Globus pallidus (tissue), 1 donor: ENCODE measurements at places on chromosomes 13 and 19.
A peak's percentile ranks its signal among the peaks of the same experiment; 100 is the strongest.

- DNase-seq, result no peak
Observed at GRCh38 chr19:48363500-48363809, 285 bp downstream of the TMEM143 start.

GRCh38 chr13:41467425-41467945, 10.1 kb downstream of the RGCC start:
- DNase-seq, result peak; percentile 74

DNA sequence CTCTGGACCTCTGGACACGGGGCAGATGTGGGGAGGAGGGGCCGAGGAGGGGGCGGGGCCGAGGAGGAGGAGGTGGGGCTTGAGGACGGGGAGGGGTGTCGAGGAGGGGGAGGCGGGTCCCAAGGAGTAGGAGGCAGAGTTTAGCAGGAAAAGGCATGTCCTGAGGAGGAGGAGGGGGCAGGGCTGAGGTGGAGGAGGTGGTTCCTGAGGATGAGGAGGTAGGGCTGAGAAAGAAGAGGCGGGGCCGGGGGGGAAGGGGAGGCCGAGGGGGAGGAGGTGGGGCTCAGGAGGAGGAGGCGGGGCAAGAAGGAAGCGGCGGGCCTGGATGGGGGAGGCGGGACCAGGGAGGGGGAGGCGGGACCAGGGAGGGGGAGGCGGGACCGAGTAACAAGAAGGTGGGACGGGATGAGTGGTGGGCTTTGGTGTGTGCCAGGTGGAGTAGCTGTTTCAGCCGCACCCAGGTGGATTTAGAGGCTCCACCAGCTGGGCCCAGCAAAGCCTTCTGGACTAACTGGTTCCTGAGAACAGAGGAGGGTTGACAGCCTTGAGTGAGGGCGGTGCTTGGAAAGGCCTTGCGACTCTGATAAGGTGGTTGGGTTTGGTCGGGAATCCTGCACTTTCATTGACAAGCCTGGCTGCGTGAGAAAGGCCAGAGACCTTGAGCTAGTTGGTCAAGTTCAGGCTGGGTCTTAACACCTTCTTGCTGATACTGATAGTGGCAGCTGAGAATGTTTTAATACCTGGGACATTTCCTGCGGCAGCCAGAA, 7.7 kb downstream of the TECR start:
- DNase-seq, result no peak

GRCh38 chr13:80297094-80297493, 43.8 kb downstream of the SPRY2 start:
- no peak for DNase-seq

DNA sequence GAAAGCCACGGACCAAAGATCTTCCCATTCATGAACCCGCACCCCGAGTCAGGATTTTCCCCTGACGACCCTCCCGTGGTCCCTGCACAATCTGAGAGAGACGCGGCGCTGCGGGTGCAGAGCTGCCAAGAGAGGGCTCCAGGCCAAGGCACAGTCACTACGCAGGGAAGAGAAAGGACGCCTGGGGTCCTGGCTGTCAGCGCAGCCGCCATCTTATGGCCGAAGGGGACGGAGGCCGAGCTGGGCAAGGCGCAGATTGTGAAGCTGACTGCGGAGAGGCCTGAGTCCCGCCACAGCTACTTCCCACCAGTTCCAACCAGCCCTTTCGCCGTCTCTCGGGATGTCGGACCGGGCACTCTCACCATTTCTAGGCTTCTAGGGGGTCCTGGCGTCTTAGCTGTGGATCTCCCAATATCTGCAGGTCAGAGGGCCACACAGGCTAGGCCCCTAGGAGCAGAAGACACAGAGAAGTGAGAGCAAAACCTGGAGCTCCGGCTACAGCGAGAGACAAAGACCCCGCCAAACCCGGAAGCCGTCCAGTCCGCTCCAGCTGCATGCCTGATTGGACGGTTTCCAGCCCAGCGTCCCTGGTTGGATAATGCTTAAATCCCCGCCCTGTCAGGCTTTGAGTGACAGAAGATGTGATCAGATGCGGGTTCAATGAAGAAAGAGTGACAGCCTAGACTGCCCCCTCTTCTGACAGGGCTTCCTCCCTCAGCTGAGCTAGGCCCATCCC, at the start of gene ZNF100:
ZNF100 (minus strand) TSS at position 515 of the 736 bp plus-strand sequence; CDS start at position 365, 150 bp downstream.
- peak; percentile 93 for DNase-seq

DNA sequence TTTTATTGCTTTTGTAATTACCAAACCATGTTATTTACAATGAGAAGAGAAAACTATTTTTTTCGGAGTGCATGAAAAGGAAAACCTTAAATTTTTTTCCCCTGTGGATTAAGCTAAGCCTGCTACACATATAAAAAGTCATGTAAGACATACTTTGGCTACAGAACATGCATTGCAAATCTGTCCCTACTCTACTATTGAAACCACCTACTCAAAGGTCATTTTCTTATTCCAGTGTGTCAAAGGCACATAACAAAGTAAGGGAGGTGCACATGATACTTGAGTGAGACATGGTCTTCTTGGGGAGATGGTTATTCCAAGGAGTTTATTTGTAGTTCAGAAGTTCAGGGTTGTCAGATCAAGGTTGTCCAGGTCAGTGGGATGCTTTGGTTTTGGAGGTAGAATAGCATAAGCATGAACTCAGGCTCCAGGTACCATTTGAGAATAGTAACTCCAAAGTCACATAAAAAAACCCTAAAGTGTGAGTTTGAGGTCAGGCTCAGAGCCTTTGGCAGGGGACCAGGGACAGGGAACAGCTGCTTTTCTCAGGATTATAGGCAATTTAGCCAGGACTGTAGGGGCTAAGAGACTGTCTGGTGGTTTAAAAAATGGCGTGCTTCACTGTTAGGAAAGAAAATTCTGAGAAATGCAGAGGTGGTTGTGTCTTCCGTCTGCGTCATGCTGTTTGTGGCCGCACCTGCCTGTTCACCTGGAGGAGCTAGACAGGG, 15.4 kb downstream of the FARP1 start:
- no peak for DNase-seq

DNA sequence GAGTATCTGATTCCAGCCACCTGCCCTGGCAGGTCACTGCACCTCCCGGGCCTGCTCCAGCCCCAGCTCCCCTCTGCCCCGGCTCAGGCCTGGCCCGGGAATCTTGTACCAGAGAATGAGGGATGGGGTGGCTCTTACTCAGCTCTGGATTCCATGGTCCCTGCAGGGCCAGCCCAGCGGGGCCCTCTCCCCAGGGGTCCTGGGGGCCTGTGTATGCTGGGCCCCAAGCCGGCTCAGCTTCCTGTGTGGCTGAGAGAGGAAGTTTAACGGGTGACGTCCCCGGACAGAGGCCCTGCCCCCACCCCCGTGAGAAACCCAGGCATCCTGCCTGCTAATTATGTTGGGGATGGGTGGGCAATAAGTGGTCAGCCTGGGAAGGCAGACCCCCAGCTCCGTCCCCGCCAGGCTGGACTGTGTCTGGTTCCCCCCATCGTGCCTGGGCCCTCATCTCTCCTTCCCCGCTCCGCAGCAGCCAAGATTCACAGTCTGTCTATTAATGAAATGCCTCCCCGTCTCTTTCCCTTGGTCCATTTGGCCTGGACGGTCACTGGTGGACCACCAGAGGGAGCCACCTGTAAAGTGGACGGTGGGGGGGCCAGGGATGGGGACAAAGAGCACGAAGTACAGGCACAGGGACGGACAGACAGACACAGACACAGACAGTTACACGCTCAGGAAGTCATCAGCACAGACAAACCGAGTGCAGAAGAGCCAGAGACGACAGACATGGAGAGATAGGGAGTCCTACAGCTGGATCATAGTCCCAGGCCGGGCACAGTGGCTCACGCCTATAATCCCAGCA, at the start of gene DENND1C:
DENND1C (minus strand) TSS at position 247 of the 802 bp plus-strand sequence; CDS start at position 155, 92 bp downstream.
- peak; percentile 67 for DNase-seq

GRCh38 chr19:9296336-9296735, 13.3 kb downstream of the ZNF699 start:
- no peak for DNase-seq

- no peak for DNase-seq
Observed at GRCh38 chr13:99361197-99361596, 54.0 kb upstream of the GPR183 start.

- no peak for DNase-seq
Observed at GRCh38 chr19:35913589-35913988, 5.5 kb upstream of the TYROBP start.

DNA sequence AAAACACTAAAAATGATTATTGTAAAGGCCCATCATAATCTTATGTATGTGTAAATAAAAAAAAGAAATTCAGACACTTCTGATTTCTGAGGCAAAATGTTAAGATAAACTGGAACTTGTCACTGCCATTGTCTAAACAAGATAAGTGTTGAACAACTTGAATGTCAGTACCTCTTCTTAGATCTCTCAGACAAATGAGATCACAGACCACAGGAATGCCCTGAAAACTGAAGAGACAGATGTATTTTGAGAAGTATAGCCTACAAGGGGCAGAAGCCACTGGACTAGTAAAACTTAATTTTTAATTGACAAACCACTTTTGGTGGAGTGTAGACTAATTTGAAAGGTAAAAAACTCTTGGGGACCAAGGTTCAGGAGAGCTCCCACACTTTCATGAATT, 375.5 kb upstream of the SLITRK5 start:
- no peak for DNase-seq

GRCh38 chr13:97369261-97369893, 64.6 kb upstream of the RAP2A start:
- DNase-seq, result no peak

GRCh38 chr13:107865643-107866031, 349.7 kb downstream of the LIG4 start:
- DNase-seq, result no peak

DNA sequence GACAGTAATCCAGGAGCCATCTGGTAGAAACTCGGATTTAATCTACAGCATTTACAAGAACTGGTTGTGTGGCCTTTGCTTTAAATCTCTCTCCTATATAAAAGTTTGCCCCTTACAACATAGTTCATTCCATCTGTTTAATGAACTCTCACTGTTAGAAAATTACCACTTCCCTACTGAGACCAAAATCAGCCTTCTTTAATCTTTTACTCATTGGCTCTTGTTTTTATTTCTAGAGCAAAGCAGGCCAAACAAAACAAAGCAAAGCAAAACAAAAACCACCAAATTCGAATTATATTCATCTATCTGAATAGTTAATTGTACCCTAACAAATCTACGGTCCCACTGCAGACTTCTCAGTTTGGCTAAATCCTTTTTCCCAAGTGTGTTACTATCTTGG, 127.0 kb downstream of the UGGT2 start:
- no peak for DNase-seq

DNA sequence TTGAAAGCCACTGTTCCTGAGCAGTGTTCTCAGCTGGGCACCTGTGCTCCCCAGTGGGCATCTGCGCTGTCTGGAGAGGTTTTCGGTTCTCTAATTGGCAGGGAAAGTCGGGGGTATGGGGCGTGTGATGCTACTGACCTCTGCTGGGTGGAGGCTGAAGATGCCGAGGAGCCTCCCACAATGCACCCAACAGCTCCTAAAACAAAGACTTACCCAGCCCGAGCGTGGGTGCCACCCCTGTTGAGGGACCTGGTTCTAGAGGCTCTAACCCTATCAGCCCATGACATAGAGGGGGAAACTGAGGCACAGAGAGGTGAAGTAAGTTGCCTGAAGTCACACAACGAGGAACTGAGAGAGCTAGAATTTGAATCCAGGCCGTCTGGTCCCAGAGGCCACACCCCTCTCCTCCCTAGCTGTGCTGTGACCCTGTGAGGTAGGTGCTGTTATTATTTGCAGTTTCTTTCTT, 2.3 kb downstream of the SPACA4 start:
- no peak for DNase-seq

GRCh38 chr19:30590596-30591229, 218.5 kb downstream of the ZNF536 start:
- peak; percentile 78 for DNase-seq

- DNase-seq, result no peak
Observed at GRCh38 chr19:55161571-55162322, 4.2 kb upstream of the TNNI3 start.

DNA sequence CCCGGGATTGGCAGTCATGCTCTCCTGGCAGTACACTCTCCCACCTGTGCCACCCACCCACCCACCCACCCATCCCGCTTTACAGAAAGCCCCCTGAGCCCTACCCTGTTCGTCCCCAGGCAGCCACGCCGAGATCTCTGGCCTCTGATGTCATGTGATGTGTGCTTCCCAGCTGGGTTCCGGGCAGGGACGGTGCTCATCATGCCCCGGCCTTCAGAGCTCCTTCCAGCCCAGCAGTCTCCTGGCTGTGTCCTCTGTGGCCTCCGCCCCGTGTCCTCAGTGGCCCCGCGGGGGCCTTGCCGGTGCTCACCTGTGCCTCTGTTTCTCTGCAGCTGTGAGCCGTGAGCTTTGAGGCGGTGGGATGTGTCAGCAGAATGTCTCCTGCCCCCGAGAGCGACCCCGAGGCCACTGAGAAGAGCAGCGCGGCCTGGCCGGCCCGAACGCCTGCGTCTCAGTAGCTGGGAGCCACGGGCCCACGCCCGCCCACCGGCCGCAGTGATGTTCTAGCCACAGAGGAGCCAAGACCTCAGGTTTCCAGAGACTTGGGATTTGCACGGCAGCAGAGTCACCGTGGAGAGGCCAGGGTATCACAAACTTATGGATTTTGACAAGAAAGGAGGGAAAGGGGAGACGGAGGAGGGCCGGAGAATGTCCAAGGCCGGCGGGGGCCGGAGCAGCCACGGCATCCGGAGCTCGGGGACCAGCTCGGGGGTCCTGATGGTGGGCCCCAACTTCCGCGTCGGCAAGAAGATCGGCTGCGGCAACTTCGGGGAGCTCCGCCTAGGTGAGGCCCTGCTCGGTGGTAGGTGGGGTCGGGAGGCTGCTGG, 28.4 kb downstream of the CSNK1G2 start:
- DNase-seq, result no peak

DNA sequence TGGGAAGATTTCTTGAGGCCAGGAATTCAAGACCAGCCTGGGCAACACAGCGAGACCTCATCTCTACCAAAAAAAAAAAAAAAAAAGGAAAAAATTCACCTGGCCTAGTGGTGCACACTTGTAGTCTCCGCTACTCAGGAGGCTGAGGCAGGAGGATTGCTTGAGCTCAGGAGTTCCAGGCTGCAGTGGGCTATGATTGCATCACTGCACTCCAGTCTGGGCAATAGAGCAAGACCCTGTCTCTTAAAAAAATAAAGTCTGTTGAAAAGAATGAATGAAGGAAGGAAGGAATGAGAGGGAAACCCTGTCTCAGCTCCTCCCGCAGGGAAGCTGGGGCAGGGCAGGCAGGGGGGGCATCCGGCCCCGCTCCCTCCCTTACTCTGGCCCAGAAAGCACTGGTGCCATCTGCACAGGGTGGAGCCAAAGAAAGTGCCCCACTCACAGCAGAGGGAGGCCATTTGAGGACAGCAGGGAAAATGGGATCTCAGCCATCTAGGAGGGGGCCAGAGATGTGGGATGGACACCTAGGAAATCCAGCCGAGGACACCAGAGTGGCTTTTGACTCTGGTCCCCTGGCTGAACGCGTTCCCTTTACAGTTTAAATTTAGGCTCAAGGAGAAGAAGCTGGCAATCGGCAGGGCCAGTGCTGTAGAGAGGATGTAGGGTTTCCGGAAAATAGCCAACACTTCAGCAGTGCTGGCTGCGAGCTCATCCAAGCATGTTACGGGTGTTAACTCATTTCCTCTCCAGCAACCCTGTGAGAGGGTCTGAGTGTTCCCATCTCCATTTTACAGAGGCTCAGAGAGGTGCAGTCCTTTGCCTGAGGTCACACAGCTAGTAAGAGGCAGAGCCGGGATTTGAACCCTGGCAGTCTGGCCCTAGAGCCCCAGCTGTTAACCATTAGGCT, 3.6 kb upstream of the HPN start:
- DNase-seq, result peak; percentile 69
